ENCODE measurements at places on chromosomes 1 and 21. TPM values are rescaled to one million over a fixed set of nuclear protein-coding genes. Genes with fewer than 3 reads are reported as not detected.

The PADI3 gene
- polyA plus RNA-seq: 11.6 TPM

The SPRR5 gene
- polyA plus RNA-seq: not detected

DNA sequence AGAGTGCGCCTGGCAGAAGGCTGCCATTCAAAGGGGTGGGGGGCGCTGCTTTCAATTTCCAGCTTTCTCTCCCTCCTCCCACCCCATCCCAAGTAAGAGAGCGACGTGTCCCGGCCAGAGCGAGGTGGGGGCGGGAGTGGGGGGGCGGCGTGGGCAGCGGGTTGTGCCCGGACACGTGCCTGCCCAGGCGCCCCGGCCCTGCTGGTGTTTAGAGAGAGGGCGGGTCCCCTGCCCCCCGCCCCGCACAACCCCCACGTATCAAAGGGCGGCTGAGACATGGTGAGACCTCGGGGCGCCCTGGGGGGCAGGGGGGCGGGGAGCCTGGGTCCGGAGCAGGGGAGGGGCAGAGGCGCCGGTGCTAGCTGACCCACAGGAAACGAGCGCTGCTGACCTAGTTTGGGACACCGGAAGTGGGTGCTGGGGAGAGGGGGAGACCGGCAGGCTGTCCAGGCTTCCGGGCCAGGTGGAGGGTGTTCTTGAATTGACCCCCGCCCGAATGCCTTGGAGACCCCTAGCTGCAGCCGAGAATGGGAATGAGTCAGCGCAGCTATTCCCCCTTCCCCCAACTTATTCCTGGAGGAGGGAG is 1.3 kb downstream of the ZBTB7B start:
- no peak for DNase-seq

- DNase-seq: no peak
Measured at GRCh38 chr1:193185901-193186731, at the start of gene B3GALT2. Gene B3GALT2 (minus strand): TSS chr1:193186613. CDS start chr1:193181562, 5,051 bp downstream.

DNA sequence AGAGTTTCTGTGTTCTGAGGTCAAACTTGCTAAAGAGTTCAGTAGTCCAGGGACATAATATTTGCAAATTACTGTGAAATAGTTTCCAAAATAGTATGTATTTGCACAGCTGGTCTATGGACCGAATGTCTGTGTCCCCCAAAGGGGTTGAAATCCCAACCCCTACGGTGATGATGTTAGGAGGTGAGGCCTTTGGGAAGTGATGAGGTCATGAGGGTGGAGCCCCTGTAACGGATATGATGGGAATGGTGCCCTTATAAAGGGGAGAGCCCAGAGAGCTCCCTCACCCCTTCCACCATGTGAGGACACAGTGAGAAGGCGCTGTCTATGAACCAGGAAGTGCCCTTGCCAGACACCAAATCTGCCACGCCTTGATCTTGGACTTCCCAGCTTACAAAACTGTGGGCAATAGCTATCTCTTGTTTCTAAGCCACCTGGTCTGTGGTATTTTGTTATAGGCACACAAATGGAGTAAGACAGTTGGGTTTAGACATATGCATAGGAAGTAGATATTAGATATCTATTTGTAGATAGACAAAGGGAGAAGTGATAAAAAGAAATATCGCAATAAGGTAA is 21.7 kb downstream of the RNF187 start:
- no peak for DNase-seq

DNA sequence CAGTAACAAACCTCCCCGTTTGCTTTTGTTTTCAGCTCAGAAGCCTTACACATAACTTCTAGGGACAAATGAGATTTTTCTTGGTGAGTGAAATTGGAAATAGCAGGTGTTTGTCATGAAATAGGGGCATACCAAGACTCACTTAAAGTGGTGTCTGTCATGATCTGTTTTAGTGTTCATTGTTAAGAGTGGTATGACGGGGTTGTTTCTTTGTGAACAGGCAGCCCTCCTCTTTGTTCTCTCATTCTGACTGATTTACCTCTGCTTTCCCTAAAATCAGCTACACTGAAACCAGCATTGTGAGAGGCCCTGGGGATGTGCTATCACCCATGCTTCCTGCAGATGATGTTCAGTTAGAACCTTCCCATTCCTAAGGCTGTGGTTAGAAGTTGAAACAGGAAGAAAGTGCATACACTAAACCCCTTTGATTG is 2.5 kb upstream of the ERO1B start:
- DNase-seq: no peak

- DNase-seq: no peak
Measured at GRCh38 chr1:198929961-198930599, 291.2 kb downstream of the PTPRC start.

Data from urinary bladder (tissue), 4 donors.